ENCODE measurements at places on chromosomes 6 and 20.

GRCh38 chr6:107202876-107203468 lies 87.7 kb upstream of the BEND3 start:
- DNase-seq: no peak

DNA sequence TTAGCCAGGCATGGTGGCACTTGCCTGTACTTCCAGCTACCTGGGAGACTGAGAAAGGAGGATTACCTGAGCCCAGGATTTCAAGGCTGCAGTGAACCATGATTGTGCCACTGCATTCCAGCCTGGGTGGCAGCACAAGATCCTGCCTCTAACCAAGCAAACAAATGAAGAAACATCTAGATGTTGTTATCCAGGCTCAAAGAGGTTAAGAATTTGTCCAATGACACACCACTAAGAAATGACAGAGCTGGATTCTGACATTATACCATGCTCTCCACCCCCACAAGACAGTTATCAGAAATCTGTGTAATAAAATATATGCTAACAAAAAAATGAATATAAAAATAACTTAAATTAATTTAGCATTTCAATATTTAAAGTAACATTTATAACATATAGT lies 925.5 kb upstream of the SLC35B3 start:
- no peak for DNase-seq

DNA sequence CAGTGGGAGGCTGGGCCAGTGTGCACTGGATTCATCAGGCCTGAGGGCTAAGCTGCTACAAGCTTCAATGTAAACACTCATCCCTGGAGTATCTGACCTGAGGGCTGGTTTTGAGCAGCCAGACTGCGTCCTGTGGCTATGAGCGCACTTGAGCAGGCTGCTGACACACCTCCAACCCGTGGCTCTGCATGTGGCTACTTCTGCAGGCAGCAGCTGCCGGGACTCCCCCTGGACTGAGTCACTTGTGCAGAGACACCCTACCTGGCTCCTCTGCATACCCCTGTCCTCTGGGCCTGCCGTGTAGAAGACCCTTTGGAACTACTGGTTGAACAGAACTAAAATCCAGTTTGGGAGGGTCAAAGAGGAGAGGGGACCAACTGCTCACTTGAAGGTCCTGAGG lies 172.0 kb downstream of the SCP2D1 start:
- DNase-seq: no peak

- no peak for DNase-seq
These were observed 292.6 kb upstream of the NT5E start for GRCh38 chr6:85157311-85157710.

DNA sequence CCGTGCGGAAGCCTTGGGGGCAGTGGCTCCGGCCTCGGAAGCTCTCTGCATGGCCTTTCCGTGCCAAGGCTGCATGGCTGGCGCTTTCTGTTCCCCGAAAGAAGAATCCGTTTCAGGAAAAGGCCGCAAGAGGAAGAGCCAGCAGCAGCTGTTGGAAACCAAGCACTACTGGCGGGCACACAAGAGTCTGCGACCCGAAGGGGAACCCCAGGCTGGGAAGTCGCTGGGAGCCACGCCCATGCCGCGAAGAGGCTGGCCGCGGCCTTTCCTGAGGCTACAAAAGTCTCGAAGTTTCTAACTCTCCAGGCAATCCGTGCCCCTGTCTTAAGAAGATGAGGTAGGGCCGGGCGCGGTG lies at the start of gene CGAS:
TSS of gene CGAS (minus strand) at position 191 of the 355 bp plus-strand sequence. CDS start at position 75, 116 bp downstream.
- peak; percentile 81 for DNase-seq

- DNase-seq: peak; percentile 62
These were observed 14.9 kb downstream of the DYNLT1 start for GRCh38 chr6:158629367-158630221.

DNA sequence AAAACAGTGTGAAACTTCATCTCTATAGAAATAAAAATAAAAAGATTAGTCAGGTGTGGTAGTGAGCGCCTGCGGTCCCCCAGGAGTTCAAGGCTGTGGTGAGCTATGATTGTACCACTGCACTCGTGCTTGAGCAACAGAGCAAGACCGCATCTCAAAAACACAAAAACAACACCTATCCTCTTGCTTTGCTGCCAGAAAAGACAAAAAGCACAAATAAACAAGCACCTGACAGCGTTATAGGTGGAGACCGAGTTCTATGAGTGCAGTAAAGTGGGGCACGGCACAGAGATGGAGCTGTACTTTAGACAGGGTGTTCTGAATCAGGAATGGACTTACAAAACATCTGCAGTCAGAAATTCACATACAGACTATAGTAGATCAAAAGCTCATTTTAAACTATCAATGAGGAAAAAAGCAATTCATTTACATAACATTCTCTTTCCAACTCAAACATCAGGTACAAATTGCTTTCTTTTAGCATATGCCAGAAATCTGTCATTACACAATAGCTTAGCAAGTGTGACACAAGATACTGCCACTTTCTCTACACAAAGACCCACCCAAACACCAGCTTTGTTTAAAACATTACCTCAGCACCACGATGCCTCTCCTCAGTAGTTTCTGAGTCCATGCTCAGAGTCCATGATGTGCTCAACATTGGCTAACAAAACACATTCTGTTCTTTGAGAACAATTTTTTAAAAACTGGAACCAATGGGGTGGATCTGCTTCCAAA lies 10.1 kb downstream of the EZR start:
- DNase-seq: no peak

- no peak for DNase-seq
These were observed 24.4 kb downstream of the GCM1 start for GRCh38 chr6:53124131-53124800.

DNA sequence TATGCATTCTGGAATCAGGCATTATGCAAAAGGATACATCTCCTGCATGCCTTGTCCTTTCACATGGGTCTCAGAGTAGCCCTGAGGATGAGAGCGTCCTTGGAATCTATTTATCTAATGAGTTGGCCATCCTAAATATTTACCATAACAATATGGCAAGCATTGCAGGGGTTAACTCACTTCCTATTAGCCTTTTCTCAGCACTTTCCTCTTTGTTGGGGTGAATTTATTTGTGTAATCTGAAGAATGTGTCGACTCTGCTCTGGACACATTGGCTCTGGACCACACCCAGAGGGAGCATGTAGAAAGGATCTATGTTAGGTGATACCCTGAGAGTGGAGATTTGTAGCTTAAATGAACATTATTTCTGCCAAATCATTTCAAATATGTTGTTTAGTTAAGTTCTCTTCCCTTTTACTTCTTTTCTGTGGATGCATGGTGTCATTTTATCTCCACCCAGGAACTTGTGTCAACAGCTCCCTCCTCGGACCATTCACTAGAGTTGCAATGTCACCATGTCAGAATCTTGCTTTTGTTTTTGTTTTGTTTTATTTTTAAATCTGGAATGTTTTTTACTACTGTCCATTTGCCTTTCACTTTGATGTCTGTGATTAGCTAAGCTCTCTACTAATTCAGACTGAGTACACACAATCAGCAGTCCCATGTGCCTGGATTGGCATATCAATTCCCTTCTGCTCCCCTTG lies 757.0 kb upstream of the MMS22L start:
- peak; percentile 93 for DNase-seq

DNA sequence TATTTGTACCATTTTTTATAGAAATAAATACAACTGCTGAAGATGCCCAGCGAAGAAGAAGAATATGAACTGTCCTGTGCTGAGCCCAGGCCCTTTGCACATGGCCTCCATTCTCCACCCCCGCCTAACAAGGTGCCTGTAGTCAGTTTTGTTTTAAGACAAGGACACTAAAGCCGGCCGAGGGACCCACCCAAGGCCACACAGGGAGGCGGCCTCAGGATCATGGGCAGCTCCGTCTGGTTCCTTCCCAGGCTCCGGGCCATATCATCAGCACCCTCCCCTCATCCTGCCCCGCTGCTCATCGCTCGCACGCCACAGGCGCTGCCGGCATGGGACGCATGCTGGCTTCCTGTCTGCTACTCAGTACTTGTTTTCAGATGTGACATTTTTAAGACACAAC lies 21.3 kb downstream of the PSMG4 start:
- peak; percentile 34 for DNase-seq

DNA sequence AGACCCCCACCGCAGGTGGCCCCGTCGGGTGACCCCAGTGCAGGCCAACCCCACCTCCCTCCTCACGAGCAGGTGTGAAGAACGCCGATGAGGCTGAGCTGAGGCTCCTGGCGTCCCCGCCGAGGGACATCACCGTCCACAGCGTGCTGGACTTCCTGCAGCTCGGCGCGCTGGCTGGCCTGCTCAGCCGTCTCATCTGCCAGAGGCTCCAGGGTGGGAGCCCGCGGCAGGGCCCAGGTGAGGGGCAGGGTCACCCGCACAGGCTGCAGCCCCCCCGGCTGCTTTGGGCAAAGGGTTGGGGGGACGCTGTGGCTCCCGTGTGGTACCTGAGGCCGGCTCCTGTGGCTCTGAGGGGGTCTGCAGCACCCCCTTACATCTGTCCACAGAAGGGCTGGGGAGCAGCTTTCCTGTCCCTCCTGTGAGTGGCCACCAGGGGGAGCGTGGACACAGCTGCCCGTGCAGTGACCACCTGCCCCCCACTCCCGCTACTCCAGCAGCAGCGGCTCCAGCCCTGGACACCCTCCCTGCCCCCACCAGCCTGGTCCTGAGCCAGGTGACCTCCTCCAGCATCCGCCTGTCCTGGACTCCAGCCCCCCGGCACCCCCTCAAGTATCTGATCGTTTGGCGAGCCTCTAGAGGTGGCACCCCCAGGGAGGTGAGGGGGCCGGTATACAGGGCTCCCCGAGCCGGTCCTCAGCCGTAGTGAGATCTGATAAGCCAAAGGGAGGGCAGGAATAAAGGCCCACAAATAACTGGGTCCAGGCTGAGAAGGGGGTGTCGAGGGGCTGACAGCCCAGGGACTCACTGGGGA lies 16.5 kb downstream of the COL20A1 start:
- DNase-seq: peak; percentile 76

- peak; percentile 86 for DNase-seq
These were observed 19.3 kb downstream of the FAXC start for GRCh38 chr6:99330159-99330558.

GRCh38 chr20:8153281-8153908 lies 21.3 kb downstream of the PLCB1 start:
- no peak for DNase-seq

DNA sequence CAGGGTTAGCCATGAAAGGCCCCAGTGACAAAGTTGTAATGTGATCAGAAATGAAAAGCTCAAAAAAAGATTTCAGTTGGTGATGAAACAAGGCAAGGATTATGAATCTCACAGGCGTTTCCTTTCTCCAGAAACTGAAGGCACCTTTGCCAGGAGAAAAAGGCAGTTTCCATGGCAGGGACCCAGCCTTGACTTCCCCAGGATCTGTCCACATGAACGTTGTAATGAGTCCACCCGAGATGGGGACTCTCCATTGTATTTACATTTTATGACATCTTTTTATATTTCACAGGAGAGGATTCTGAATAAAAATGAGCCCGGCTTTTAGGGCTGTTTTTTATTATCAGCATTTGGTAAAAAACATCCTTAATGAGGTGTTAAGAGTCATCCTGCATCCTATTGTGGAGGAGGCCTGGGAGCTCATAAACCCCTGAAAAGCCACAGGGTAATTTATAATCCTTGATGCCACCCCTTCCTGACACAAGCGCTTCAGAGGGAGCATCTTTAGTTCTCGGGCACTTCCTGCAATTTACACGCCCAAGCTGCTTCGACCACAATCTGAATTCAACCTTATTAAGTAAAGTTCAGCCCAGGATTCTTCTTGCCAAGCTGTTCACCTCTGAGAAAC lies 74.1 kb upstream of the SALL4 start:
- no peak for DNase-seq

GRCh38 chr6:157239671-157240058 lies 83.7 kb downstream of the TMEM242 start:
- DNase-seq: no peak

DNA sequence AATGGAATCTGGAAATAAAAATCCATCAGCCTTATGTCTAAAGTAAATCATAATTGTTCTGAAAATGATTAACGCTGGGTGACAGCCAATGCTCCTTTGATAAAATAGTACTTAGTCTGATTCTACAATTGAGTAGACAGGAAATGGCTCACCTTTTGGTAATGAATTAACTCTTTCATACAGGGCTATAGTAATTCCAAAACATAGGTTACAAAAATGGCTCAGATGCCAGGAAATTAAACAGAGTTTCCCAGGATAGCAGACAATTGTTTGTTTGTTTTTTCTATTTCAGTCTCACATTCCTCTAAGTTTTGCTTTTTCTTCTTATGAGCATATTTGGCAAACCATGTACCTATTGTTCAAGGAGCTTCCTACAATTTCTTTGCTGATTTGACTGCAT lies 257.2 kb upstream of the EPHA7 start:
- DNase-seq: no peak

- no peak for DNase-seq
These were observed 27.9 kb downstream of the PLCG1 start for GRCh38 chr20:41165001-41165882.

DNA sequence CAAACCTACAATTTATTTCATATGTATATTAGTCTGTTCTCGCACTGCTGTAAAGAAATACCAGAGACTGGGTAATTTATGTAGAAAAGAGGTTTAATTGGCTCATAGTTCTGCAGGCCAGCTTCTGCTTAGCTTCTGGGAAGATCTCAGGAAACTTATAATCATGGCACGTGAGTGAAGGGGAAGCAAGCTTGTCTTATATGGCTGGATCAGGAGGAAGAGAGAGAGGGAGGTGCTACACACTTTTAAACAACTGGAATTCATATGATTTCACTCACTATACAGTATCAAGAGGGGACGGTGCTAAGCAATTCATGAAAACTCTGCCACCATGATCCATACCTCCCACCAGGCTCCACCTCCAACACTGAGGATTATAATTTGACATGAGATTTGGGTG lies 29.9 kb downstream of the PHACTR2 start:
- DNase-seq: no peak

DNA sequence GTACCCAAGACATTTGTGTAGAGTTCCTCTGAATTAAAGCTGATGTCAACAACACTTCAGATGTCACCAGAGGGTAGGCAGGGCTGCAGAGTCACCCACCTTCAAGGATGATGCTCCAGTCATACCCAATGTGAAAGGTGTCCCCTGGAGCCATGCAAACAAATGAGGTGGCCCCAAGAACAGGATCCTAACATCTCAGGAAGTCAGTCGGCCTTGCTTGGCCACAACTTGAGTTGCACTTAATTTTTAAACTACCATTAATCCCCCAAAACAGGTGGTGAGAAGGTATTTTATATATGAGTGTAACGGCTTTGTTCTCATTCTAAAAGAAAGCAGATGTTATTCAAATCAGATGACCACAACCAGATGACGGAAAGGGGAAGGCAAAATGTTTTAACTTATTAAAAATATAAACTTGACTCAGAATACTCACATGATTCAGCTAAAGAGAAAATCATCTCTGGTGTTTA lies 21.1 kb upstream of the SERPINB1 start:
- DNase-seq: no peak

DNA sequence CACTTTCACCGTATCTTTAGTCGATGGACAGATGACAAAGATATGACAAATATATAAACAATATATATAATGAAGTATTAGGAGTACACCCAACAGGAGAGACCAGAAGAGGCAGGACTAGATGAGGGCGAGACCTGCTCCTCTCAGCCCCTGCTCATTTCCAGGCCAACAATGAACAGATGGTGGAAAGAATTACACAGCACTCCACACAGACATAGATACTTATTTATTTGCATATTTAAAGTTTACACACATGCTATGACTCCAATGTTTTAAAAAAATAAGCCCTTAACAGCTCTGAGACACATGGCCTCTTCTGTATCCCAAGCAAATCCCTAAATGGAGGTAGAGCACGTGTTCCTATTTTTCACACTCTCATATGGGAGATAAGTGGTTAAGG lies 10.4 kb downstream of the FAM210B start:
- no peak for DNase-seq

- DNase-seq: peak; percentile 17
These were observed 81.3 kb upstream of the NAA20 start for GRCh38 chr20:19935842-19936241.

- peak; percentile 68 for DNase-seq
These were observed 117.7 kb upstream of the GJE1 start for GRCh38 chr6:142015011-142015410.

Measured in GM23338 (cell line).